AG04449 (cell line): ENCODE measurements at places on chromosomes 6 and 20.

GRCh38 chr20:63919130-63919529, 24.2 kb downstream of the DNAJC5 start:
- no peak for DNase-seq

DNA sequence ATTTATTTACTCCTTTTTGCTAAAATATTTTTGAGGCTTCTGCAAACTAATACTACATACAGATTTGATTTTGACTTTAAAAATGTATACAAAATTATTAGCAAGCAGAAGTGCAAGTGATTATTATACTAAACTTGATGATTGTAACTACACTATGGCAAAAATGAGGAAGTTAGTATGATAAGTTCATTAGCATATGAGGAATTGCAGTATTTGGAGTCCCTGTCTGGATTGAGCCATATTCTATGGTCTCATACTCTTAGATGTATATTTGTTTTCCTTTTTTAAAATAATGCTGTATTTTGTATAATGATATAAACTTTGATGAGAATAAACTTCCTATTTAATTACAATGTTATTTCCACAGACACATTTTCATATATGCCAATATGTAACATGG, 13.9 kb downstream of the CRISP3 start:
- no peak for DNase-seq

DNA sequence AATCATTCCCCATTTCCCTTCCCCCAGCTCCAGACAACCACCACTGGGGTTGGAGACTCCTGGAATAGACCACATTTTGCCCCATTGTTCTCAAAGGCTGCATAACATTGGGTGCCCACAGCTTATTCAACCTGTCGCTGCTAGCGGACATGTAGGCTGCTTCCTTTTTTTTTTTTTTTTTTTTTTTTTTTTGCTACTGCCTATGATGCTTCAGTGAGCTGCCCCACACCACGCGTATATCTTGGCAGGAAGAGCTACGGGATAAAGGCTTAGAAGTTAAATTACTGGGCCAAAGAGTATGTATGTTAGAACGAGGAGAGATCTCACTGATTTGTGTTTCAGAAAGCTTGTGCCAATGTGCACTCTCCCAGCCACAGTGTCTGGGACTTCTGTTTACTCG, 7.0 kb downstream of the LBP start:
- DNase-seq, result no peak

- peak; percentile 36 for DNase-seq
Observed at GRCh38 chr6:19851241-19852089, 14.3 kb downstream of the ID4 start.

- DNase-seq, result no peak
Observed at GRCh38 chr6:35428421-35429149, 23.6 kb upstream of the FANCE start.

- DNase-seq, result no peak
Observed at GRCh38 chr6:27604986-27605385, 132.1 kb upstream of the ZNF184 start.

- no peak for DNase-seq
Observed at GRCh38 chr6:156881687-156882629, 104.8 kb downstream of the ARID1B start.

- DNase-seq, result no peak
Observed at GRCh38 chr6:16305788-16306187, 67.4 kb downstream of the GMPR start.

GRCh38 chr20:59810449-59811187, 122.8 kb downstream of the SYCP2 start:
- no peak for DNase-seq

GRCh38 chr6:159118924-159119323, 50.3 kb upstream of the FNDC1 start:
- DNase-seq, result no peak

- DNase-seq, result peak; percentile 52
Observed at GRCh38 chr20:5788385-5788895, 38.2 kb downstream of the SHLD1 start.

DNA sequence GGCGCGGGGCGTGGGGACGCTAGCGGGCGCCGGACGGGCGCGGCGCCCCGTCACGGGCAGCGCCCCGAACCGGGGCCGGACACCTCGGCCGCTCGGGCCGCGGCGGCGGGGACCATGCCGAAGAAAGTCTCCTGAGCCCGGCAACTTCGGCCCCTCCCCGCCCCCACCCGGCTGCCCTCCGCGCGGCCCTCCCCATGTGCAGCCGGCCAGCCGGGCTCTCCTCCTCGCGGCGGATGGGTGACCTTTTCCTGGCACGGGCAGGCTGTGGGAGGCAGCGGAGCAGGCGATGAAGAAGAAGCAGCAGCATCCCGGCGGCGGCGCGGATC, 278 bp downstream of the UST start:
- DNase-seq, result no peak

DNA sequence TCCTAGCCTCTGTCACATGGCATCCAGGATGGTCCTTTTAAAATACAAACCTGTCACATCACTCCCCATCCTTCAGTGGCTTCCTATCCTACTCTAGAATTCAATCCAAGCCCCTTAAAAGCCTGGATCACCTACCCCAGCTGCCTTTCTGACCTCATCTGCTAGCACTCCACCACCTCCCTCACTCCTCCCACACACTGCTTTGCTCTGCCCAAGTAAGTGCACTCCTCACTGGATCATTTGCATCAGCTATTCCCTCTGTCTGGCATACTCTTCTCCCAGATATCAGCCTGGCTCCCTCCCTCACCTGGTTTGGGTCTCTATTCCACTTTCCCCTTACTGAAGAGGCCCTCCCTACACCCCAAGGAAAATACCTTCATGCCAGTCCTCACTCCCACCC, 10.5 kb downstream of the C6orf136 start:
- no peak for DNase-seq

DNA sequence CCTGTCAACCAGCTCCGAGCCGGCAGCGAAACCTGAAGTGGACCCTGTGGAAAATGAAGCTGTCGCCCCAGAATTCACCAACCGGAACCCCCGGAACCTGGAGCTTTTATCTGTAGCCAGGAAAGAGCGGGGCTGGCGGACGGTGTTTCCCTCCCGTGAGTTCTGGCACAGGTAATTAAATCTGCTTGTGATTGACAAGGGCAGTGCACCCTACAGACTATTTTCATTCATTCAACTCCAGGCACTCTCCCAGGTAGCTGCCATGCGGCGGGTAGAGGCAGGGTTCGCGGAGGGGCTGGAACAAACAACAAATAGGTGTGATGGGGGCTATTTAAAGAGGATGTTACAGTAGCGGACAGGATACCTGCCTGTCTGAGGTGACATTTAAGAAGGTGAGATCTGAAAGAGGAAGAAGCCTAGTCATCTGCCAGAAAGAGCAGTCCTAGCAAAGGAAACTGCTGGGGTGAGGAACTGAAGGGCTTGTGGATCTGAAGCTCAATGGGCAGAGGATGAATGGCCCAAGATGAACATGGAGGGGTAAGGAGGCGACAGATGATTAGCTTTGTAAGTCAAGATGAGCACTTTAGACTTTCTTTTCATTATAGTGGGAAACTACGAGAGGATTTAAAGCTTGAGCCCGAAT, 810 bp downstream of the MRPL18 start:
- DNase-seq, result no peak

DNA sequence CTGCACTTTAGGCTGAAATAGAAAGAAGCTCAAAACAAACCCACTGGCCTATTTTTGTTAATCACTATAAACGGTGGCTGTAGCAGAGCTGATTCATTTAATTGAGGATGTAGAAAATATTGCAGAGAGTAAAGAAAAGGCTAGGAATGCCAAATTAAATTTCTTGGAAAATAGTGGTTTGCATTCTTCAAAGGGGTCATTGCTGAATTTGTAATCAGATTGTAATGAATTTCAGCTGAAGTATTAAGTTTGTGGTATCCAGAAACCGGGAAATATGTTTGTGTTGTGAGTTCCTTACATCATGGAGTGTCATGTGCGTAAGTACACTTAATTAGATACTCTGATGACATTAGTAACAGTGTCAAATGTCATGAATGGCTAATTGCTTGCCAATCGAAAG, 203.0 kb downstream of the SAMD5 start:
- DNase-seq, result peak; percentile 46

DNA sequence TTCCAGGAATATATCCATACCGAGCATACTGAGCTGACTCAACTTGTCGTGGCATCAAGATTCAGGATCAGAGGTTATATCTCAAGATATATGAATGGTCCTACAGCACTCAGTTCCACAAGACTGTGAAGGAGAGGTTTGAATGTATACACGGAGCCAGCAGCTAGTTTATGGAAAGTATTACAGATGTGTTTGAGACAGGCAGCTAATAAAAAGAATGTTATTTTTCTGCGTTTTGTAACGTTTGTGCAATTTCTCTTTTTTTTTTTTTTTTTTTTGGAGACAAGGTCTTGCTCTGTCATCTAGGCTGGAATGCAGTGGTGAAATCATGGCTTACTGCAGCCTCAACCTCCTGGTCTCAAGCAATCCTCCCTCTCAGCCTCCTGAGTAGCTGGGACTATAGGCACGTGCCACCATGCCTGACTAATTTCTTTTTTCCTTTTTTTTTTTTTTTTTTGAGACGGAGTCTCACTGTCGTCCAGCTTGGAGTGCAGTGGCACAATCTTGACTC, 3.4 kb upstream of the FAM110A start:
- DNase-seq, result no peak

DNA sequence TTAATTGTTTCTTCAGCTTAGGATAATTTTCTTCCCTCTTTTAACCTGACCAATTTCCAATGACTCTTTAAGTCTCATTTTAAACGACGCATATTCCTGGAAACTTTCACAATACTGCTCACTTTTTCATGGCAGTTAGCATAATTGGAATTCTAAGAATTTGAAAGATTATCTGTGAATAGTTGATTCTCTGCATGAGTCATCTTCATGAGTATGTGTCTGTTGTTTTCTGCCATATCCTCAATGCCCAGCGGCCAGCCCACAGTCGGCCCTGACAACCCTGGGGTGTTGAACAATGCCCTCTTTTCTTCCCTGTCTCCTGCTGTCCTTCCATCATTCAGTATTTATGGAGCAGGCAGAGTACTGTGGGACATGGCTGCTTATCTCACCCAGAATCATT, 554.2 kb downstream of the CDH26 start:
- DNase-seq, result peak; percentile 23

GRCh38 chr6:97462938-97463598, 180.1 kb upstream of the MMS22L start:
- DNase-seq, result no peak

DNA sequence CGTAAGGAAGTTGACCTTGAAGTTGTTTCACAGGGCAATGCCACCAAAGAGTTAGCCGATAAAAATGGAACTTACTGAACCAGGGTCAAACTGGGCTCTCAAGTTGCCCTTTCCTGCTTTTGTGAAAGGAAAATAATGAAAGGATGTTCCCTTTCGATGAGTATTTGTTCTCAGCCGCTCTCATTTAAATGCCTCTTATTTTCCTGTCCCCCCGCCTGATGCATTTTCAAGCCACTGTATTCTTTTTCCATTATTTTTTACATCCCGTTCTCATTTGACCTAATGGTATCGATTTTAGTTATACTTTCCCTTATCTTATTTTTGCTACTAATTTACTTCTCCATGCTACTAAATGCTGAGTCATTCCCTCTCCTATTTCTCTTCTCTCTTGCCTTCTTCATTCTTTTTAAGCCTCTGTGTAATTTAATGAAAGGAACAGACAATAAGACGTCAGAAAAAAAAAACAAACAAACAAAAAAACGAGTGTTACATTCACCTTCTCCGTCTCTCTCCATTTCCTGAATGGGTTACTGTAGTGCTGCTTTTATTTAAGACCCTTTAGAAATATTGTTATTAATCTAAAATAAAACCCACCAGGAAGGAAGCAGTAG, 655 bp upstream of the NDUFAF4 start:
- DNase-seq, result no peak

GRCh38 chr6:54198134-54198533, 86.9 kb downstream of the MLIP start:
- DNase-seq, result no peak

- DNase-seq, result no peak
Observed at GRCh38 chr6:156808287-156808686, 31.1 kb downstream of the ARID1B start.
